Frontal cortex (tissue), 4 donors: ENCODE measurements at places on chromosomes 5 and 9.

GRCh38 chr9:122386311-122386872 lies 15.6 kb downstream of the PTGS1 start:
- no peak for DNase-seq

DNA sequence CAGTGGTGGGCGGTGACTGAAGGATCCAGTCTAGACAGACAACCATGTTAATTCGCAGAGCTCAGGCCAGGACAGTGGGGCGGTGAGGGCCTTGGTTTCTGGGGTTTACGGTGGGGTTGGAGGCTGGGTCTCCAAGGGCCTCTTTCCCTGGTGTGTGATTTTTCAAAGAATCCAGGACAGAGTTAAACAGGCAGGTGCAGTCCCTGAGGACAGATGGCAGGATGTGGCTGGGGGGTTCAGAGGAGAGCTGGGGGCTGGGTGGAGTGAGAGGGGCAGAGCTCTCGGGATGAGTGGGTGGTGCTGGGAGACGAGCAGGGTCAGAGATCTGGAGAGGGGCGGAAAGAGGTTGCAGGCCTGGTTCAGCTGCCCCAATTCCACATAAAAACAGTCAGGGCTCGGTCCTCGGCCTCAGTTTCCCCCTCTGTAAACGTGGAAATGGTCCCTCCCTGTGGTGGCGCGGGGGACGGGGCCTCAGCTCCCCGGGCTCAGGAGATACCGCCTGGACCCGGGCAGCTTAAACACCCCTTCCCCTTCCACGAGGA lies 145.9 kb downstream of the GAPVD1 start:
- DNase-seq = no peak

GRCh38 chr5:164230341-164230740 lies 724.9 kb downstream of the MAT2B start:
- DNase-seq = no peak

DNA sequence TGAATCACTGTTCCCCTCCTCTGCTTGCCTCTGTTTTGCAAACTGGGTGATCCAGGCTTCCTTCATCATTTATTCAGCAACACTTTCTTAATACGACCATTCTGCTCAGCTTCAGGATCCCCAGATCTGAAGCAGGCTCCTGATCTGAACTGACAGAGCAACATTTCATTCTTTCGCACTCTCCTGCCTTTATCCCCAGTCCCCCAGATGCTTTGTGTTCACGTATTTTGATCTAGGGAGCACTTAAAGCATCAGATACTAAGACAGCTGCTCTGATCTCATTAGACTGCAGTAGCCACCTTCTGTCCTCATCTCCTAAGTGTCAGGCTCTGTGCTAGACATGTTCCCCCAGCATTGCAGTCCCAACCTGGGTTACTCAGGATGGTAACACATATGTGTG lies 158.0 kb downstream of the TRIO start:
- DNase-seq = no peak

DNA sequence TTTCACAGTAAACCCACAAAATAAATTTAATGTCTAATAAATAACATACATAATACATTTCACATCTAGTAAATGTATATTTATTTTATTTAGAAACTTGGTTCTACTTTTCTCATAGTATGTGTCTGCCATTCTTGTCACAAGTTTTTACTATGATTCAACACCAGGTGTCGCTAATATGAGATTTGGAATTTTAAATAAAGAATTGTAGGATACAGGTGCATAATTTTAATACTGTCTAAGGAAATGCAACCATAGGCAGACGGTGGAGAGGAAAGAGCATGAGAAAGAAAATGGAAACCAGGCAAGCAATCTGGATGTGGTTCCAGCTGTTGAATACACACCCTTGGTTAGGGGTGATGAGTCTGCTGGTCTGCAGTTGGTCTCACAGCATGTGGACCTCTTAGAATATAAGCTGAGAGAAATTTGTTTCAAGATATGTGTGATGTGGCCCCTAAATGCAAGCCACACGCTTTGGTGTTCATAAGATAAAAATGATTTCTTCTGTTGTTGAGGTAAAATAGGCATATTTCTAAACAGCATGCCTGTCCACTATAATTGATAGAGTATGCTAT lies 114.7 kb upstream of the TXNDC8 start:
- no peak for DNase-seq

GRCh38 chr9:87140605-87141109 lies 193.4 kb upstream of the GAS1 start:
- no peak for DNase-seq

GRCh38 chr9:138020795-138021182 lies 143.2 kb downstream of the CACNA1B start:
- no peak for DNase-seq

DNA sequence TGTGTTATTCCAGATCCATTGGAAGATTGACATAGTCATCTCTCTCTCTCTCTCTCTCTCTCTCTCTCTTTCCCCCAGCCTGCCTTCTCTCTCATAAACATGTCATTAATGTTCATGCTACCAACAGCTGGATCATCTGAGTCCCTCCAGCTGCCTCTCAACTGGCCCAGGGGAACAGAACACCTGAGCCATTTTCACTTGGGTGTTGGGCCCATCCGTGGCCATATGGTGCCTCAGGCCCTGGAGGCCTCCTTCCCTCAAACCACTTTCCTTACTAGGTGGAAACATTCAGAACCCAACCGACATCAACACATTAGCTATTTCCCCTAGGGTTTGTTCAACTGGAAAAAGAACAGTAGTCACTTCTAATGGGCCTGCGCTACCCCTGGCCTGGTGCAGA lies 196.2 kb downstream of the FRMD3 start:
- DNase-seq = no peak

DNA sequence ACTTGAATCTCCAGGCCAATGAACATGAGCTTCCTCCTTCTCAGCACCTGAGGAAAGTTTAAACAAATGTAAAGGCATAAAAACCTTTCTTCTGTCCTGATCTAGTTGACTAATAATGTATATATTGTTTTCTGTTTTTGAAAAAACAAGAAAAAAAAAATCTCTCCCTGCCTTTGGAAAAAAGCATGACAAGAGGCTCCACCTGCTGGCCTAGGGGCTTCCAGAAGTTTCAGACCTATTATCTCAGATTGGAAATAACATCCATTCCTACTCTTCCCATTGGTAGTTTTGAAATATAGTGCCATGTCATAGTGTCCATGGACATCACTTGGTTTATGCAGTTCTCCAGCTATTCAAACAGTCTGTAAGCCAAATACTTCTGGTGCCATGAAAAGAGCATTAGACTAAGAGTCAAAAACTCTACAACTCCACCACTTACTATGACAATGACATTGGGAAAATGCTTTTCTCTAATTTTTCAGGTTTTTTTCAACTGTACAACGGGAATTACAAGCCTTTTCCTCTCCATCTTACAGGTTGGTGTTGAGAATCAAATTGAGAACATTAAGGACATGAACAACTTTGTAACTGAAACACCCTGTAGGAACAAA lies 409.6 kb upstream of the MPDZ start:
- DNase-seq = no peak

- DNase-seq = no peak
These were observed 292.9 kb downstream of the NNT start for GRCh38 chr5:43895876-43896275.

DNA sequence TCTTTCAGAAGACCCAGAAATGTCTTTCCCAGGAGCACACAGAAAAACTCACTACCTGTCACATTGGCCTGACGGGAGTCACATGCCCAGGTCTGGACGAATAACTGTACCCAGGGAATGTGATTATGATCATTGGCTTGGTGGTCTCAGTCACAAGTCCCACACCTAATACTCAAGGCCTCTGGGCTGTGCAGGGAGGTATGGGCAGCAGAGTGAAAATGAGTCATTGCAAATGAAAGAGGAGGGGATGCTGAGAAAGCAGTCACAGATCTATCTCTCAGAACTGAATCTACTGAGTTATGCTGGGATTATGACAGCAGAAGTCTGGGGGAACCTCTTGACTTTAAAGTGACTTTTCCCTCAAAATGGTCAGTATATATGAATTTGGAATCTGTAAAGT lies 36.9 kb downstream of the SGCD start:
- no peak for DNase-seq

DNA sequence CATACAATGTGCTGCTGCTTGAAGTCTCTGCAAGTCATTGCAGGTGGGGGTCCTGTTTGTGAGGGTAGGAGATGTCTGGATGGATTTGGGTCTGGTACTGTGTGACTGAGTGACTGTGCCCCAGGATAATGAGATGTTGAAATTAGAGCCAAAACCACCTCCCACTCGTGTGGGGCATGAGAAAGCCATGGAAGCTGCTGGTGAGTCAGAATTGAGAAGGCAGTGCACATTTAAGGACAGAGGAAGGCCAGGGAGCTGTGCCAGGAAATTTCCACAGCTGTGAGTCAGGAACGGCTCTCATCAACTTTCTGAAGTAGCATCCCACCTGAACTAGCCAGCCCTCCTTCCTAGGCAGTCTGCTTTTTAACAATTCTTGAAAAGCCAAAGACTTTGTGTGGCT lies 229.8 kb downstream of the DRD1 start:
- no peak for DNase-seq

DNA sequence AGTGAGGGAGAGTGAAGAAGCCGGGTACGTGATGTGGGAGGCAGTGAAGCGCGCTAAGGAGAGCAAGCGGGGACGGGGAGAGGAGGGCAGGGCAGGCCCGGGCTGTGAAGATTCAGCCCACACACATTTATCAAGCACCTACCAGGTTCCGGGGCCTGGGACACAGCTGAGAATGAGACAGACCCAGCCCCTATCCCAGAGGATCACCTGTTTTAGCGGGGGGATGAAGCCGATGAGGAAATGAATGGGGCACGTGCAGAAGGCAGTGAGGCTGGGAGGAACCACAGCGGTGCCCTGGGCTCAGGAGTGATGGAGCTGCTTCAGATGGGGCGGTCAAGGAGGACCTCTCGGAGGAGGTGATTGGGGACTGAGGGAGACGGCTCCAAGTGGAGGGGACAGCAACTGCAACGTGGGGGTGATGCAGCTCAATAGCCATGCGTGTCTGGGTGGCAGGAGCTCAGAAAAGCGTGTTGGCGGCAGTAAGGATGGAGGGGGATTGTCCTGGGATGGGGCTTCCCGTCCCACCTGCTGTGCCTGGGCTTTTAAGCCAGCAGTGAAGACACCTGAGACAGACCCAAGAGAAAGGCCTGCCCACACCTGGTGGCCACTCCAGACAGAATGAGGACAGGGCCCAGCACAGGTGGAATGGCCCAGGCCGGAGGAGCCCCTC lies 77.5 kb upstream of the UNC5A start:
- no peak for DNase-seq

GRCh38 chr5:81077105-81077504 lies 116.9 kb downstream of the RASGRF2 start:
- DNase-seq = no peak

DNA sequence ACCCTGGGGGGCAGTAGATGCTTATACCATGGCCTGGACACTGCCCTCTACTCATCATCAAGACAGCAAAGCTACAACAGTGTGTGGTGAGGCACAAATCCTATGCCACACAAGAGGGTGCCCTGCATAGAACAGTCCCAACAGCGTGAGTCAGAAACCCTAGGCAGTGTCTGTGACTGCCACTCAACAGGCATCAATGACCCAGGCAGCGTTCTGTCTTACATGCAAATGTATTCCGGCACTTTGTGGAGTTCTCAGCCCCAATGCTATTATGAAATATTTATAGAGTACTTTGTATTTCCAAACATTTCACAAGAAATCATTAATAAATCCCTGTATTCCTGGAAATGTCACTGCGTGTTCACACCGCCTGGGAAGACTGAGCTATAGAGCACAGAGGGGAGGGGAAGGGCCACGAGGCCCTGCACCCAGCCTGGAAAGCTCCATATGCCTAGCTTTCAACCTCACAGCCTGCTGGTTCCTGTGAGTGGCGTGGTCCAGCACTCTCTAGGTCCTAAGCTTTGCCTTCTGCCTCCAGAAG lies 77.7 kb downstream of the NIPSNAP3B start:
- DNase-seq = no peak

- DNase-seq = no peak
These were observed 199.3 kb downstream of the SGCD start for GRCh38 chr5:156526081-156526925.

- peak; percentile 49 for DNase-seq
These were observed 84.1 kb upstream of the DMRT1 start for GRCh38 chr9:757246-757881.

DNA sequence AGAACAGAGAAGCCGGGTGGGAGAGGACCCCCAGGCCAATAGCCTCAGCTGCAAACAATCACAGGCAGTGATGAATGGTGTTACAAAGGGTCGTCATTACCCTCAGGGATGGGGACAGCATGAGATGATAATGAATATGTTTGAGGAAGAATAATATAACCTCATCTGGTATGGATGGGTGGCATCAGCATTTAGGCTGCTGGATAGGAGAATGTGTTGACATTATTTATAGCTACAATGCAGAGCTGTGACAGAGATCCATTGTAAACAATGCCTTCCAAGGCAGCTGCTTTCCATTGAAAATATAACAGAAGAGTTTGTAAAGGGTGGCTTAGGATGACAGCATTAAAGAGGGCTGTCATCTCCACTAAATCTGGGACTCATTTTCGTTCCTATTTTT lies 365.5 kb downstream of the KCNN2 start:
- DNase-seq = no peak

- DNase-seq = no peak
These were observed 165.6 kb upstream of the IRX2 start for GRCh38 chr5:2917093-2917492.

DNA sequence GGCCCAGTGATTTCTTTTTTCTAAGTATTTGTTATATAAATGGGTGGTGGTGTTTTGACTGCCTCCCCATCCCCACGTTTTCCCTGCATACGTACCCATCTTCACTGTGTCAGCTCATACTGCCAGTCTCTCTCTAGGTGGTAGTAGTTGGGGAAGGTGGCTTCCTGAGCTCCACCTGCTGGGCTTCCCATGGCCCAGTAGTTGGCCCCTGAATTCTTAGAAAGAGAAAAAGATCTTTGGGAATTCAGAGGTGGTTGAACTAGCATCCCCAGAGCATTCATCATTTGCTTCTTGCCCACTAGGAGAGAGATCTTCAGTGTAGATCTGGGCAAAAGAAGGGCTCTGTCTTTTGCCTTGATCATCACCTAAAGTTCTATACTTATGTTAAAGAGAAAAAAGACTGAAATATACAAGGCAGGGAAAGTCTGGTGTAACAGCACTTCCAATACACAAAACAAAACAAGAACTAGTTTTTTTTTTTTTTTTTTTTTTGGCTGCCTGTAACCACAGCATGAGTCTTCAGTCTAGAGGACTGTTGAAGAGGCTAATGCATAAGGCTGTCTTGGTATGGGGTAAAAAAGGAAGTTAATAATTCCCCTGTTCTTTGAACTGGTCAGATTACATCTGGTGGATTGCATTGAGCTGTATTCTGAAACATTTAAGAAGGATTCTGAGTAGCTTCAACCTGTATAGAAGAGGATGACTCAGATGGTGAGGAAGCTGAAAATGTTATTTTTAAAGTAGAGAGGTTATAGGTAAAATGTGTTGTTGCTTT lies 128.7 kb downstream of the ATG10 start:
- DNase-seq = no peak

DNA sequence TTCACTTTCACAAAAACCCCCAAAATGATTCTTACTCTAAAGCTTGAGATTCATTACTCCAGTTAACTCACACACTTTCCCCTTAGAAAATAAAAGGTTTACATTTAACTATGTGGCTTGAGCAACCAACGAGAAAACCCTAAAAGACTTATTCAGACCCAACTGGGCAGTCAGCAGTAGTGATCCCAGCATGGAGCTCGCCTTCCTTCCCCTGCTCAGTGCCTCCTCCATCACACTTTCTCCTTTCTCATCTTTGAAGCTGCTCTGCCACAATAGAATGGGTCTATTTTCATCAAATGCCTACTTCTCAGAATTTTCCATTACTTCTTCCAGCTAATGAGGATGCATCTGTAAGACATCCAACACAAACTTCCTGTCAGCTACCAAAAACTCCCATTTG lies 29.1 kb downstream of the RORB start:
- no peak for DNase-seq
